ENCODE measurements at places on chromosomes 4 and X.

DNA sequence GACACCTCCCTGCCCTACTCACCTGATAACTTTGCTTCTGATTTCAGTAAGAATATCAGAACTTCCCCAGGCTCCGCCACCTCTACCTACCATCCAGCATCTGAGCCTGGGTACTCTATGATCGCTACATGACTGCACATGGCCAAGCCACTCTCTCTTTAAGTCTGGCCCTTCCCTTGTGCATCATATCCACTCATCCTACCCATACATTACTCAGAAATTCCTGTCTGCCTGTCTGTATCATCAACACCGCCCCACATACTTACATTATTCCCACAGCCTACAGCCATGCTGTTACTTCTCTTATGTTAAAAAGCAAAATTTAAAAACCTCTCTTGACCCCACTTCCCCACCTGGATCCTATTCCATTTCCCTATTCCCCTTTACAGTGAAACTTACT lies 84.7 kb downstream of the SCD5 start:
- no peak for DNase-seq

- no peak for DNase-seq
Measured at GRCh38 chr4:189780391-189780790, 160.3 kb upstream of the FRG1 start.

- no peak for DNase-seq
Measured at GRCh38 chr4:124703154-124703553, 9.4 kb downstream of the ANKRD50 start.

GRCh38 chrX:121457096-121457495 lies 409.7 kb downstream of the GLUD2 start:
- no peak for DNase-seq

GRCh38 chr4:154435895-154436294 lies 55.7 kb downstream of the DCHS2 start:
- no peak for DNase-seq

- DNase-seq: no peak
Measured at GRCh38 chr4:30714408-30715031, 5.6 kb upstream of the PCDH7 start.

DNA sequence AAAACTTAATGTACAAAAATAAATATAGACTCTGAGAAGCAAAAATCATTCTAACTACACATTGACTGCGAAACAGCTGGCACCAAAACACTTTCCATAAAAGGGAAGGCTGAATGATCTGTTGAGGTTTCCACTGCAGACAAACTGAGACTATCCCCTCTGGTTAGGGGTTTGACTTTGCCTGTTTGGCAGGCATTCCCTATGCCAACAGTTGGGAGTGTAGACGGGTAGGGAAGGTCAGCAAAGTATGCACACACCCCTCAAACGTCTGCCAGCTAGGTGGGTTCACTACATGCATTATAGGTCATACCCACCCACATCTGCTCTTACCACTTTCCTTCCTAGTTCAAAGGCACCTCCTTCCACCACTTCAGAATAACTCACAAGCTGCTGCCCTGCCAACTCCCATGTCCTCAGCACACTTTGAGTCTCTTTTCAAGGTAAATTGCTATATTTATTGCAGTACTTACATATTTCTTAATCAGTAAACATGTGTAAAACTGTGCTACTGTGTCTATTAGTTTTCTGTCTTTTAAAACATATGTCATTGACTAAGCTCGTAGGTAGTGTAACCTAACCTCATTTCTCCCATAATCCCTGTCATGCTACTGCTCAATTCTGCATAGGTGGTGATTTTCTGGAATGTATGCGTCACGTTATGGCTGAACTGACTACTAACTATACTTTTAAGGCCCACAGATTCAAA lies 12.4 kb downstream of the CTSO start:
- no peak for DNase-seq

DNA sequence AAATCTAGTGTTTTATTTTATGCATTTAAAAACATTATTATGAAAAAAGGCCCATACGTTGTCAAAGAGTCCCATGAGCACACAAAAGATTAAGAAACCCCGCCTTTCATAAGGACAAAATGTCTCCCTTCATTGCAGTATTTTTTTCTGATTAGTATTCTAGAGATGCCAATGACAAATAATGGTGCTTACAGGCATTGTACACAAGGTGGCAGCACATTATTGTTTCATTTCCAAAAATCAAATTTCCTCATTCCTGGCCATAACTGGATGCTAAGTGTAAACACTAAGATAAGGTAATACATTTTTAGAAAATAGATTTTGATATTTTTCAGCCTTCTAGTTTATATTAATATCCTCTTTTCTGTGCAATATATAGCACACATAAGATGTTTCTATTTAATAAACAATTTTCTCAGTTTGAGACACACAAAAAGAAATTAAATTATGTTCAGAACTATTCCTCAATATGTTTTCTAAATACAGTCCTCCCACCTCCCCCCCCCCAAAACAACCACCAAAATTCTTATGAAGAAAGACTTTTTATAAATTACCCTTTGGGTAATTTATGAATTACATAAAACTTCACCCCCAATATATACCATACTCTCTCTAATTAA lies 47.7 kb downstream of the TIGD2 start:
- no peak for DNase-seq

- DNase-seq: no peak
Measured at GRCh38 chrX:12997906-12998687, 23.2 kb downstream of the TMSB4X start.

DNA sequence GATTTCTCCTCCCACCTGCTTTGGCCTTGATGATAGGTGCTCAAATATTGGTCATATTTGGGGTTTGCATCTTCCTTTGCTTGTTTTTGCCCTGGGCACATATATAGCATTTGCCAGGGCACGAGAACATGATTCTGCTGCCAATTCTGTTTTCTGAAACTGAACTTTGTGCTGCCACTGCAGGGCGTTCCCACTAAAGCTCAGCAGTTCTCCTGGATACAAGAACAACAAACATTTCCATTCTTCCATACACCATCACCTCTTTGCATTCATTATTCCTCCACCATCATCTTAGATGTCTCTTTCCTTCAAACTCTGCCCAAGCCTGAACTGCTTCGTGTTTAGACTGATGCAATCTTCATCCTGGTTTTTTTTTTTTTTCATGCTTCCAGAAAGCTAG lies 36.3 kb upstream of the GATB start:
- no peak for DNase-seq

DNA sequence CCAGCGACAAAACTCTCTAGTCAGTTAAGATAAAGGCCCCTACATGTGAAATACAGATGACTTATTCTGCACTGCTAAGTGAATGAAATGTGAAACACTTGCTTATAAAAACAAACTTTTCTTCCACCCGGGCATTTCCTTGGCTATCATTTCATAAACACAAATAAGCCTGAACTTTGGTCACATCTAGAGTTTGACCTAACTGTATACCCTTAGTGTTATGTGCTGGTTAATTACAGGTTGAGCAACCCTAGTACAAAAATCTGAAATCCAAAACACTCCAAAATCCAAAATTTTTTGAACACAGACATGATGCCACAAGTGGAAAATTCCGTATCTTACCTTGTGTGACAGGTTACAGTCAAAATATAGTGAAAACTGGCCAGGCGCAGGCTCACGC lies 45.9 kb downstream of the SAT1 start:
- no peak for DNase-seq

- DNase-seq: no peak
Measured at GRCh38 chrX:8820910-8821527, 19.8 kb upstream of the FAM9A start.

DNA sequence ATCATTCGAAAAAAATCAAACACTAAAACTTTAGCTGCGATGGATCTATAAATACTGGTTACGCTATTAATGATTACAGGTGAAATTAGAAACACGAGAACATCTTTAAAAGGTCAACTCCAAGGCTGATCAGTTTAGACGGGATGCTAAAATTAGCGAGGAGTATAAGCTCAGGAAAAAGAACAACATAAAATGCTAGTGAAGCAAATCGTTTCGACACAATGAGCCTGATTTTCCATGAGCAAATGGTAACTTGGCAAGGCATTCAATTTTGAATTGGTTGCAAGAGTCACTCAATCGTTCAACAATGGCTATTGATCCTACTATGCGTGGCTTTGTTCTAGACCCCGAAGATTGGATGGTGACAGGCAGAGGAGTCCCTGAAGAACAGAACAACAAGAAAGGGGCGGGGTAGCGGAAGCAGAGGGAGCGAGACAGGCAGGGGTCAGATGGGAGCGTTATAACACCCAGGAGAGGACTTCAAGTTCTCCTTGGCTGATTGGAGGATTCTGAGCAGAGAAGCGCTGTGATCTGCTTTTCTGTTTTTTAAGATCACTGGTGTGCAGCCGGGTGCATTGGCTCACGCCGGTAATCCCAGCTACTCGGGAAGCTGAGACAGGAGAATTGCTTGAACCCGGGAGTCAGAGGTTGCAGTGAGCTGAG lies 146.5 kb downstream of the RBM47 start:
- DNase-seq: no peak

DNA sequence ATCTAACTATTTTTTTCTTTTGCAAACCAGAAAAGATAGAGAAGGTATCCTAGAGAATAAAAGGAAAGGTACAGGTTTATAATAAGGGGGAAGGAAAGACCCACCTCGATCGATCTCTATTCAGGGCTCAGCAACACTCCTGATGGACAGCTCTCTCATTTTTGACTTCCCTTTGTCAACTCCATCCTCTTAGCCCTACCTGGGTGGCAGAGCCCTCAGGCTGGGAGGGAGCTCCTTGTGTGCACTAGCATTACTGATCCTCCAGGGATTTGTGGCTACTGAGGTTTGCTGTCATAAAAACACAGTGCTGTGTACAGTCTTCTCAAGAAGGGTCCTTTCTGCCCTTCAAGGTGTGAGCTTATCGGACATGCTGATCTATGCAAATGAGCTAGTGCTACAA lies 111.0 kb downstream of the MID1 start:
- DNase-seq: no peak

DNA sequence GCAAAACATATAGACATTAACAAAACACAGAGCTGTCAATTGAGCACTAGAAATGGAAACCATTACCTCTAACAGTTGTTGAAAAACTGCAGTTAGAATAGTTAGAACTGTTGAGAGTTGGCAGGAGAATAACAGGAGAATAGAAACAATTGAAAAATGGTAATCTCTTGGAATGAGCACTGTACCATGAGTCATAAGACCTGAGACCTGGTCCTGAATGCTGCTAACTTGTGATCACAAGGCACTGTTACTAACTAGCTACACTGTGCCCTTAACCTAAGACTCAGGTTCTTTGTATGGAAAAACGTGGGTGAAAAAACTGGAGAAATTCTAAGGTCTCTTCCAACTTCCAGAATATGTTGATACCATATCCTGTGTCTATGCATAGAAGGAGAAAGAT lies 29.3 kb downstream of the FAM114A1 start:
- DNase-seq: no peak

GRCh38 chr4:158020176-158020575 lies 152.6 kb downstream of the GASK1B start:
- DNase-seq: no peak

DNA sequence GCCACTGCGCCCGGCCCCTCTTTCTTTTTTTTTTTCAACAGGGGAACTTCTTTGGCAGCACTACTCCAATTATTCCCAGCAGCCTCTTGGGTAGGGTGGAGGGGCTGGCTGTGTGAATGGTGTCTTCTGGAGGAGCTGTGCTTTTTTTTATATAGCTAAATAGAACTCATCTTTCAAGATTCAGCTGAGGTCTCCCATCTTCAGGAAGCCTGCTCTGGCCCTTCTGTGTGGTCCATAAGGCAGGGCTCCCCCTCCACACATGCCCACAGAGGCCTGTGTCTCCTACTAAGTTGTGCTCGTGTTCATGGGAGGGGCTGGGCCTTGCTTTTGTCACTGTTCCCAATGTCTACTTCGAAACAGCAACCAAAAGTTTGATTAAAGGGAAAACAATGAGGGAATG lies 116.8 kb downstream of the AFAP1 start:
- DNase-seq: no peak

- DNase-seq: no peak
Measured at GRCh38 chr4:52051213-52051614, at the start of gene SPATA18. SPATA18 (plus strand) TSS chr4:52051304; CDS start chr4:52051705, 401 bp downstream.

DNA sequence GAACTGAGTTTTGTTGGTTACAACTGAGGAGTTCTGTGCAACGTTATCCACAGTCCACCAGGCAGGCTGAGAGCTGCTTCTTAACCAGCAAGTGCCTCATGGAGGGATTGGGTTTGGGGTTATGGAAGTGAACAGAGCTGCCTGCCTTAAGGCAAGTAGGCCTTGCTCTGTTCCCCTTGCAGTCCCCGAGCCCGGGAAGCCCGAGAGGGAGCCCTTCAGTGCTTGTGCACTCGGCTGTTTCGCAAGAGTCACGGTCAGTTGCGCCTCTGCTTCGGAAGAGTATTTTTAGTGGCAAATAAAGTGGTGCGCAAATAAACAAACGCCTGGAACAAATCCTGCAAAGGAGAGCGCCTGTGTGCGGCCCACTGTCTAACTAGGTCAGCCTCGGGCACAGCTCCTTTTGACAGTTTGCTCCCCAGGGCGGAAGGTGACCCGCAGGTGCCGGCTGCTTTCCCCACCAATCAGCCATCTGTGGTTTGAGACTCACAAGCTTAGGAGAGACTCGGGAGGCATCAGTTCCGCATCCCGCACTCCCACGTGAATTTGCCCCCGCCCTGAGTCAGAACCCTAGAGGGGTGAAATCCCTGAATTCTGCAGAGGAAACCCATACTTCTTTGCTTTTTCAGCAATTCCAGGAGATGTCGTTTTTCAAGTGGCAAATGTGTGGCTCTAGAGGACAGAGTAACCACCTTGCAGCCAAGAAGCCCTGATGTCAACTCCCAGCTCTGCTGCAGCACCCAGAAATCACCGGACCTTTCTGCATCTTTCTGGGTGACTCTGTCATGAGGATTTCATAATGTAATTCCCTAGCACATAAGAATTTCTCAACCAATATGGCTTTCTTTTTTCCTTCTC lies 56.8 kb downstream of the LGI2 start:
- DNase-seq: no peak

DNA sequence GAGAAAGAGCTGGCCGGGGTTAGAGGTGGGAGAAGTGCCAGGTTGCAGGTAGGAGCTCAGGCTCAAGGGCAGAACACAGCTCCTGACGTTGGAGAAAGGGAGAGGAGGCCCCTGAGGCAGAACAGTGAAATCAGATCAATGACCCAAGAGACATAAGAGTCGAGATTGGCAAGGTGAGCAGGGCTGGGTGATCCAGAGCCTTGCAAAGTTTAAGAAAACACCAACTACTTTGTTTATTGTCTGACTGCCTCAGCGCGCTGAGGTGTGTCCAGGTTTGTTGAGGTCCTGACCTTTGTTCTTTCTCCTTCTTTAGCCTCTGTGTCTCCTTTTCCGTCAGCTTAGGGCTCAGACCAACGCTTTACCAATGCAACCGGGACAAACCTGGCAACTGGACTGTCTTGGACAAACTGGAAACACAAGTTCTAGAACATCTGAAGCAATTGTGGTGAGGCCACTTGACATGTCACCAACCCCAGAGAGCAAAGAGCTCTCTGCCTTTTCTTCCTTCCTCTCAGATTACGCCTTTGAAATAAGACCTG lies 28.3 kb downstream of the CHRNA9 start:
- DNase-seq: no peak

GRCh38 chr4:62292911-62293310 lies 1092.8 kb downstream of the ADGRL3 start:
- DNase-seq: no peak
